ENCODE measurements at places on chromosomes 3 and 15.

- DNase-seq, result no peak
These were observed 8.8 kb upstream of the LRCH3 start for GRCh38 chr3:197782230-197782629.

DNA sequence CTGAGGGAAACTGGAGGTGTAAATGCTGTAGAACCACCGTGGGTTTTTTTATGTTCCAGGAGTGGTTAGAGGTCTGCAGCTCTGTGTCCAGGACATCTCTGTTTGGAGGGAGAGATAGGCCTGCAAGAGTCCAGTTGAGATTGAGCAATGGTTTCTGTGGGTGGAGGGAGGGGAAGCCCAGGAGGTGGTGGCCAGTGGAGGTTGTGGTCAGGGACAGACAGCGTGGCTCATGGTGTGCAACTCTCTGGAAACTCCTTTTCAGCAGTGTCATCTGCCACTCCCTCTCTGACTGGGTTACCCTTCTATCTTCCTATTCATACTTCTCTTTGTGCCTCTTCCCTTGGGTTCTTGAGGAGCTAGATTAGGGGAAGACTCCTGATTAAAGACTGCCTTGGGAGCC, 9.6 kb downstream of the XCR1 start:
- DNase-seq, result peak; percentile 35

GRCh38 chr3:40255532-40255931, 54.0 kb upstream of the EIF1B start:
- DNase-seq, result no peak

- DNase-seq, result no peak
These were observed 1501.2 kb upstream of the CADM2 start for GRCh38 chr3:83457551-83457950.

DNA sequence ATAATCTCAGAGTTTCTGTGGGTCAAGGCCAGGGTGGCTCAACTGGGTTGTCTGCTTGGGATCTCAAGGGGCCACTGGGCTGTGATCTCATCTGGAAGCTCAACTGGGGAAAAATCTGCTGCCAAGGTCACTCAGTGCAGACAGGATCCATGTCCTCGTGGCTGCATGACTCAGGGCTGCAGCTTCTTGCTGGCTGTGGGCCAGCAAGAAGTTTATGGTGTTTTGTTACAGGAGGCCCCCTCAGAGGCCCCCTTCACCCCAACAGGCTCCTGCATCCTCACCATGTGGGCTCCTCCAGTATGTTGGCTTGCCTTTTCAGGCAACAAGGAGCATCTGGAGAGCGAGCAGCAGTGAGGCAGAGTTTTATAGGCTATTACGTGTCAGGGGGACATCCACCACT, 14.6 kb downstream of the OCA2 start:
- DNase-seq, result no peak

DNA sequence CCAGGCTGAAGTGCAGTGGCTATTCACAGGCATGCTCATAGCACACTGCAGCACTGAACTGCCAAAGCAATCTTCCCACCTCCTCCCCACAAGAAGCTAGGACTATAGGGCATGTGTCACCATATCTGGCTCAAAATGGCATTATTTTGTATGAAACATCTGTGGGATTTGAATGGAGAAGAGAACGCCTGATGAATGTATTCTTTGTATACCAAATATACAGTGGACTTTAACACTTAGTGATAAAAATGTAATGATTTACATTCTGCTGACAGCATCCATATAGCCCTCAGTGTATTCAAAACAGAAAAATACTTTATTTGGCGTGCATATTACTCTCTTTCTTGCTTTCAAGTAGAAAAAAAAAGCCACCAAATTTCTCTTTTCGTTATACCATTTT, 257.8 kb downstream of the FOXP1 start:
- no peak for DNase-seq

- DNase-seq, result no peak
These were observed 28.1 kb upstream of the CNBP start for GRCh38 chr3:129211772-129212171.

DNA sequence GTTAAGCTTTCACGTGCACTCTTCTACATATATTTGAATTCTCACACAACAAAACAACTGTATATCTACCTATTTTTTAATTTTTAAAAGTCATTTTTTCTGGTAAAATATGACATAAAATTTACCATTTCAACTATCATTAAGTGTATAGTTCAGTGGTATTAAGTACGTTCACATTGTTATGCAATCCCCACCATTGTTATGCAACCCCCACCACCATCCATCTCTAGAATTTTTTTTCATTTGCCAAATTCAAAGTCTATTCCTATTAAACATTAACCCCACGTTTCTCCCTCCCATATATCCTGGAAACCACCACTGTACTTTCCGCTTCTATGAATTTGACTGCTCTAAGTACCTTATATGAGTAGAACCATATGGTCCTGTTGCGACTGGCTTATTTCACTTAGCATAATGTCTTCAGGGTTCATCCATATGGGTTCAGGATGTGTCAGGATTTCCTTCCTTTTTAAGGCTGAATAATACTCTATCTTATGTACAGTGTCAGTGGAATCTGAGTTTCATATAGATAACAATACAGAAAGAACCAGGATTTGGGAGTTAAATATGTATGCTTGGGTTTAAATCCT, 279.2 kb downstream of the DOCK3 start:
- no peak for DNase-seq

- DNase-seq, result peak; percentile 44
These were observed 11.2 kb downstream of the TNFSF10 start for GRCh38 chr3:172511783-172512762.

GRCh38 chr3:137012097-137012501, 54.3 kb downstream of the IL20RB start:
- DNase-seq, result no peak

GRCh38 chr3:38805765-38806386, 10.1 kb downstream of the SCN10A start:
- no peak for DNase-seq

GRCh38 chr3:161339517-161340500, 31.5 kb downstream of the SPTSSB start:
- no peak for DNase-seq
